Midbrain (tissue), 1 donor: ENCODE measurements at places on chromosomes 6 and 20.
A peak's percentile ranks its signal among the peaks of the same experiment; 100 is the strongest.

- no peak for DNase-seq
Observed at GRCh38 chr20:60139663-60140446, 181.6 kb downstream of the CDH26 start.

GRCh38 chr6:85111481-85112011 is 338.3 kb upstream of the NT5E start:
- no peak for DNase-seq

- no peak for DNase-seq
Observed at GRCh38 chr6:166611631-166612030, 15.4 kb downstream of the RPS6KA2 start.

DNA sequence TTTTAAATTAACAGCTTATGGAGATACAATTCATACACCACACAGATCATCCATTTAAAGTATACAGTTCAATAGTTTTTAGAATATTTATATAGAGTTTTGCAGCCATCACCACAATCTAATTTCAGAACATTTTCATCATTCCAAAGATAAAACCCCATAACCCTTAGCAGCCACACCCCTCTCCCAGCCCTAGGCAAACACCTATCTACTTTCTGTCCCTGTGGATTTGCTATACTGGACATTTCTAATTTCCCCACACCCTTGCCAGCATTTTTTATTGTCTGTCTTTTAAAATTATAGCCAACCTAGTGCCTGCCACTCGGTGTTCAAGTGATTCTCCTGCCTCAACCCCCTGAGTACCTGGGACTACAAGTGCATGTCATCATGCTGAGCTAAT is 23.0 kb upstream of the AKAP7 start:
- DNase-seq: no peak

- DNase-seq: no peak
Observed at GRCh38 chr6:129454488-129454887, 255.5 kb downstream of the ARHGAP18 start.

GRCh38 chr20:61997891-61998290 is 67.8 kb downstream of the TAF4 start:
- DNase-seq: no peak

DNA sequence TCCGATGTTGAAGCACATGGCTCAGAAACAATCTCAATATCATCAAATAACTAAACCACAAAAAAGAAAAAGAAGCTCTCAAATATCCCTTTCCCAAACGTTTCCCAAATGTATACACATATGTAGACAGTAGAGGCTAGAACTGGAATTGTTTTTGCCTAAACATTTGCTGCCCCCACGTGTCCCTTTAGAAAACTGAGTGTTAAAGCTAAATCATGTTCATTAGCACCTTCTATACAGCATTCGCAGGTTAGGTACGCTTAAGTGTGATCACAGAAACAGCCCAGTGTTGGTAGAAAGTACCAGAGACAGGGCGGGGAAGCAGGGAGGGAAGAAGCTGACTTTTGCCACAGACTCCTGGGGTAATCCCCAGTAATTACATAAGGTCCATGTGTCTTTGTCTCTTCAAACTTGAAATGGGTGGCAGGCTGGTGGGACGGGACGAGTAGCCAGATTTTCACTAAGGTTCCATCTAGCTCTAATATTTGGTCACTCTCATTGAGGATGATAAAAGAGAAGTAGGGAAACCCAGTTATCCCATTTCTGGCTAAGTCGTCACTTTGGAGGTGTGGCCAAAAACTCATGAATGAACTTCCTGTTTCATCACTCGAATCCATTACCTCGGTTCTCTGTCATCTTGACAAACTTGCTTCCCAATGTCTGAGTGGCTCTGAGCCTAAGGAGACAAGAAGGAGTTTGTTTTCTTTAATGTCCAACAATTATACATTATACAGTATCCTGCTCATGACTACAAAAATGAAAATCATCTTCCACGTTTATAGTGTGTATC is 15.0 kb upstream of the TFAP2A start:
- peak; percentile 57 for DNase-seq

DNA sequence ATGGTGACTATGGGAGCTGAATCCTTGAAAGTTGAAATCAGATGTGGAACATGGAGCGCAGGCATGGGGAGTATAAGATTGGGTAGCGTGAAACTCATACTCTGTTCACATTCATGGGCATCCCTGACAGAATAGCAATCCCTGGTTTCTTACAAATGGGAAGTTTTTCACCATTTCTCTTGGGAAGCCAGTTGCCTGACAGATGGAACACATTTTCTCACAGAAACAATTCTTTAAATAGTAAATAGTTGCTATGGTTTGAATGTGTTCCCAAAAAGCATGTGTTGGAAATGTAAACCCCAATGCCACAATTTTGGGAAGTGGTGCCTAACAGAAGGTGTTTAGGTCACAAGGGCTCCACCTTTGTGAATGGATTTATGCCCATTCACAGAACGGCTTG is 262.8 kb upstream of the HS3ST5 start:
- no peak for DNase-seq
